Cortex of kidney (tissue), 1 donor: ENCODE measurements at places on chromosomes 6 and 20.

DNA sequence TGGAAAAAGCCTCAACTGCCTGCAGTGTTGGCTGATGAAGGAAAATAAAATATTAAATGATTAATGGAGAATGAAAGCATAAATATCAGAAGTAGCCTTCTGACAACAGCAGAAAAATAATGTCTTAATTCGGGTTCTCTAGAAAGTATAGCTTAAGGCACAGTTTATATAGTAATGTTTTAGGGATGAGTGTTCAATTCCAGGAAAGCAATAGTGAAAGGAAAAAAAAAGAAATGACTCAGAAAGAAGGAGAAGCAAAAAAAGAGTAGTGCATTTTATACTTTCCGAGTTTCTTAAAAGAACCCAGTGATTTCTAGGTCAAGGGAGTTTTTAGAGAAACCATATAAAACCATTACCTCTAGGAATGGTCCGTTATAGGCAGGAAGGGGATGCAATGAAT lies 137.3 kb downstream of the HTR1B start:
- DNase-seq, result no peak

GRCh38 chr6:82554666-82555065 lies 191.0 kb downstream of the TPBG start:
- no peak for DNase-seq

- no peak for DNase-seq
These were observed 40.7 kb downstream of the YTHDF1 start for GRCh38 chr20:63175038-63175895.

- DNase-seq, result no peak
These were observed 431.9 kb downstream of the PKHD1 start for GRCh38 chr6:51655517-51655916.

- DNase-seq, result no peak
These were observed 17.1 kb downstream of the FOXF2 start for GRCh38 chr6:1406306-1407072.

GRCh38 chr6:168596344-168596743 lies 155.4 kb downstream of the SMOC2 start:
- DNase-seq, result no peak

- no peak for DNase-seq
These were observed 130.3 kb downstream of the CCDC170 start for GRCh38 chr6:151624071-151624470.

GRCh38 chr6:126753606-126754005 lies 364.9 kb upstream of the RSPO3 start:
- no peak for DNase-seq

DNA sequence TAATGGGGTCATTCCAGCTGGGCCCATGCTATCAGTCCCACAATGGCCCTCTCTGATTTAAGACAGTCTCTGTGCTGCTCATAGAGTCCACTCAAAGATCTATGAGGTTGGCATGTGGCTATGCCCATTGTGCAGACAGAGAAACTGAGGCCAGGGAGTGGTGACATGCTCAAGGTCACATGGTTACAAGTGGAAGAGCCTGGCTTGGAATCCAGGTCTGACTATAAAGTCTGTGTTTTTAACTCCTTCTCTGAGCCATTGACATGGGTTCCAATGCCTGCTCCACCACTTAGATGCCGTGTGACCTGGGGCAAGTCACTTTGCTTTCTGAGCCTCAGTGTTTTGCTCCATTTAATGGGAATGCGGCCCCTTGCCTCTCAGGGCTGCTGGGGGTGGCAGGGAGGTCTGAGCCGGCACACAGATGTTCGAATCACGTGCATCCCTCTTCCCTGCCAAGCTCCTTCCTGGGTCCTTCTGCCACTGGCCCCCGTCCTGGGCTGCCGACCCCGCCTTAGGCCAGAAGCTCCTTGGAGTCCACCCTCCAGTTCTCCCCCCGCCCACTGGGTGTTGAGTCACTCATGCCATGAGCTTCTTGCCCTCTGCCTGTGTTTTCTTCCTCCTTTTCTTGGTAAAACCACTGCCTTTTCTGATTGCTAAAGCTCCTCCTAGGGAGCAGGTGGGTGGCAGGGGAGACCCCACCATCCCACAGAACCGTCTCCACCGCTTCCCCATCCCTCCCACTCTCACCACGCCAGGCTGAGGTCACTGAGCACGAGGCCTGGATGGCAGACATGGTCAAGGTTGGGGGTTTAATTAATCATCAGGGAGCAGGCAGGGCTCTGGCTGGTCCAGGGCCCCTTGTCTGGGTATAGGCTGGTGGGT lies 35.7 kb downstream of the CEBPB start:
- DNase-seq, result no peak

GRCh38 chr6:35173044-35173426 lies 31.9 kb upstream of the TCP11 start:
- no peak for DNase-seq

DNA sequence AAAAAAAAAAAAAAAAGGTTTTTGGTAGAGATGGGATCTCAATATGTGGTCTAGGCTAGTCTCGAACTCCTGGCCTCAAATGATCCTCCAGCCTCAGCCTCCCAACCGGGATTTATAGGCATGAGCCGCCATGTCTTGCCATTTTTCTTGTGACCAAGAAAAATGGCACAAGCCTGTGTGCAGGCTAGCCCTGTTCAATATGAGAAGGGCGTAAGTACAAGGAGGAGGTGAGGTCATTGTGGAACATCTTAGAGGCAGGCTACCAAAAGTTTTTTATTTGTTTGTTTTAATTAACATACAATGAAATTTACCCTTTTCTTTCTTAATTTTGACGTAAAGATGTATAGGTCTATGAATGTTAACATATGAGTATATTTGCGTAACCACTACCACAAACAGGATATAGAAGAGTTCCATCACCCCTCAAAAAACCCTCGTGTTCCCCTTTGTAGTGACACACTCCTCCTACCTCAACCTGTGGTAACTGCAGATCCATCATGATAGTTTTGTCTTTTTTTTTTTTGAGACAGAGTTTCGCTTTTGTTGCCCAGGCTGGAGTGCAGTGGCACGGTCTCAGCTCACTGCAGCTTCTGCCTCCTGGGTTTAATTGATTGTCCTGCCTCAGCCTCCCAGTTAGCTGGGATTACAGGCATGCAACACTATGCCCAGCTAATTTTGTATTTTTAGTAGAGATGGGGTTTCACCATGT lies 28.3 kb upstream of the KIF3B start:
- DNase-seq, result no peak

DNA sequence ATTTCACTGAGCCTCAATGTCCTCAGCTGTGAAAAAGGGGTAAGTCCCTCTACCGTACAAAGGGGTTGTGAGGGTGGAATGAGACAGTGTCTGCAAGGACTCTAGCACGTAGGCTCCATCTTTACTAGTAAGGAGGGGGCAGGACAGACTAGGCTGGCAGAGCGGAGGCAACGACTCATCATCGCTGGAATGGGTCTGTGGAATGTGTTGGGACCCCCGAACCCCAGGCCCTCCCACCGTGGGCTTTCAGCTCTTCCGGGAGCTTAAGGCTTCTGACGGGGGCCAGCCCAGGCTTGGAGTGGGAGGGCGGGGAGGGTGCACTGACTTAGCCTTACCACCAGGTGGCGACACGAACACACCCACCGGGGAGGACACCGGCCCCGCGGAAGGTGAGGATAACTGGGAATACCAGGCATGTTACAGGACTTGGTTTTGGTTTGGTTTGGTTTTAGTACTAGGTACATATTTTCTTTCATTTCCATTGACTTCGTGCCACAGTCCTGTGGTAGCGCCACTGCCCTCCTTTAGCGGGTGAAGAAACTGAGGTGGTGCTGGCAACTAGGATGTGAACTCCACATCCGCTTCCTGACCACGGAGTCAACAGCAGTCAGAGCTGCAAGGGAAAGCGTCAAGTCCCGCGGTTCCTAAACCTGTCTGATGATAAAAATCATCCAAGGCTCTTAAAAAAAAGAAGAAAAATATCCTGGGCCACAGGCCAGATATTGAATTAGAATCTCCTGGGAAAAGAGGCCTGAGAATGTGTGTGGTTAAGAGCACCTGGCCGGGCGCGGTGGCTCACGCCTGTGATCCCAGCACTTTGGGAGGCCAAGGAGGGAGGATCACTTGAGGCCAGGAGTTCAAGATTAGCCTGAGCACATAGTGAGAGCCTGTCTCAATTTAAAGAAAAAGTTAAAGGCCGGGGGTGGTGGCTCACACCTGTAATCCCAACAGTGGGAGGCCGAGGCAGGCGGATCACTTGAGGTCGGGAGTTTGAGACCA lies 10.3 kb upstream of the TULP1 start:
- DNase-seq, result no peak

DNA sequence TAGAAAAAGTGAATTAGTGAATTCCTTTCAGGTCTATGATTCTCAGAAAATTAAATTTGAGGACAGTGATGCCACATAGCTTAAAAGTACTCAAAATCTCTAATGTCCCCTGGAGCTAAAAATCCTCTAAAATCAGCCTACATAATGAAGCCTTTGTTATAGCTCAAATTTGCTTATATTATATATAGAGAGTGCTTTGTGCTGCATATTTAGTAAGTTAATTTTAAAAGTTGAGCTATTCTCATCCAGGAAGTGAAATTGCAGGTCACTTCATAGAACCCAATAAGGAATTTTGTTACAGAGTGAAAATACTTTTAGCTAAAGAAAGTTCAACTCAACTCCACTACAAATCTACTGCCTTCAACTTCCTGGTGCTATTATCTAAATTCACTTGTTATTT lies 507.5 kb upstream of the MAP3K7 start:
- DNase-seq, result no peak

DNA sequence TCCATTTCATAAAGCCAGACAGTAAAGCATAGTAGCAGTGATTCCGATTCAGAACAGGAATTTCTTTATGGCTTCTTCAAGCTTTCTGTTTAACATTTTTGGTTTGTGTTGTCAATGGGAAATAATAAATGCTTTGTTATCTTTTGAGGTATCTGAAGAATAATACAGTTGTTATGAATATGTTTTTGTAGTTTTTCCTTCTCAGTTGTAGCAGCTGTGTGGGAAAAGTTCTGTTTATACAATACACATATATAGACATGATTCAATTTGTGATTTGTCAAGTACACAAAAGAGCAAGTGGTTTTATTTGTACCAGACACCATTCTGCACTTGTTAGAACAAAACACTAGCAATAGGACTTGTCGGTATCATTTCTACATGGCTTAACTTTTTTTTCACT lies 96.6 kb downstream of the CDYL start:
- DNase-seq, result no peak

- no peak for DNase-seq
These were observed 38.7 kb upstream of the PDE10A start for GRCh38 chr6:165701564-165702354.

- DNase-seq, result no peak
These were observed 13.2 kb downstream of the DNAJC5 start for GRCh38 chr20:63908008-63908682.

DNA sequence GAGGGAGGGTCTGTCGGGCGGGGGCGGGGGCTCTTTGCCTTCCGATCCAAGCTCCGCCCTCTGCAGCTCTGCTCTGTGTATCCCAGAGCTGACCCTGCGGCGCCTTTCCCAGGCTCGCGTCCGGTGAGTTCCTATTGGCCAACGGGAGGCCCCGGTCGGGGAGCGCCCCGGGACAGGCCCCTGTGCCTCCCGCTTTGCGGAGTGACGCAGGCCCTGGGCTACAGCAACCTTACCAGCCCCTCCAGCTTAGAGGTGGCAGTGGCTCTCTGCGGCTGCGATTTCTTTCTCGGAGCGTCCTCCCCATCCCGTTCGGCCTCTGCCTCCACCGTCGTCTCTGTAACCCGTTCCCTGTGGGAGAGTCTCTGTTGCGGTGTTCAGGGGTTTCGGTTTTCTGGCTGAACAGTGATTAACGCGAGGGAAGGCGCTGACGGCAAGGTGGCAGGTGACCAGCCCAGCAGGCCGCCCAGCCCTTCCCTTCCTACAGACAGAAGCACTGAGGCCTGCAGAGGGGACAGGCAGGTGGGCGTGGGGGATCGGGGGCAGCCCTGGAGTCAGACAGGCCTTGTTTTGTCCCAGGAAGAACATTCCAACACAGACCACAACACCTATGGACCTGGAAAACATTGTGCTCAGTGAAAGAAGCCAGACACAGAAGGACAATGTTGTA lies 18.1 kb upstream of the CEBPB start:
- DNase-seq, result no peak

DNA sequence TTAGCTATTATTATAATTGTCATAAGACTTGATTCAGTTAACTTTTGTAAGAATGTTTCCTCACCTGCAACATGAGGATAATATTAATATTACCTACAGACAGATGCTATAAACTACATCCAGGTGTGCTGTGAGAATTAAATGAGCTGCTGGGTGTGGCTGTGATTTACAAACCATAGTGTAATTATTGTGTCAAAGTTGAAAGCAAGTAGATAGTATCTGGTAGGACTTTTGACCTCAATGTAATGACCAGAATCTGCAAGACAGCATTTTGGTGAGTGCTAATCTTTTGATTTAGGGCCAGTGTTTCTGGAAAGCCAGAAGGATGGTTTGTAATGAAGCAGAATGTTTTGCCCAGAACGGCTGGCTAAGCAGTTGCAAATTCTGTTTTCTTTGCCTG lies 162.5 kb downstream of the TRMT11 start:
- DNase-seq, result no peak

- DNase-seq, result no peak
These were observed 671.2 kb upstream of the PTCHD4 start for GRCh38 chr6:48782225-48782624.
